IgD-negative memory B cell (primary cell): ENCODE measurements at places on chromosomes 3 and 15. TPM values are rescaled to one million over a fixed set of nuclear protein-coding genes. Genes with fewer than 3 reads are reported as not detected.

AHSG gene
- not detected for polyA plus RNA-seq

HHATL gene
- not detected for polyA plus RNA-seq

GNAT1 gene
- not detected for polyA plus RNA-seq

P2RY14 gene
- 4.8 TPM for polyA plus RNA-seq

CYP8B1 gene
- not detected for polyA plus RNA-seq

CD200R1 gene
- 8.5 TPM for polyA plus RNA-seq

FBLN2 gene
- 4.4 TPM for polyA plus RNA-seq

SUCNR1 gene
- not detected for polyA plus RNA-seq

CRYGS gene
- not detected for polyA plus RNA-seq

VEPH1 gene
- polyA plus RNA-seq, result not detected

AQP9 gene
- polyA plus RNA-seq, result not detected

PIK3CA gene
- polyA plus RNA-seq, result 11.7 TPM

OIP5 gene
- polyA plus RNA-seq, result 0.68 TPM
